ENCODE measurements at places on chromosomes 2 and 18.

GRCh38 chr2:101508636-101509035 is 33.7 kb upstream of the RFX8 start:
- no peak for DNase-seq

- no peak for DNase-seq
Measured at GRCh38 chr18:56743115-56743514, 92.0 kb downstream of the WDR7 start.

DNA sequence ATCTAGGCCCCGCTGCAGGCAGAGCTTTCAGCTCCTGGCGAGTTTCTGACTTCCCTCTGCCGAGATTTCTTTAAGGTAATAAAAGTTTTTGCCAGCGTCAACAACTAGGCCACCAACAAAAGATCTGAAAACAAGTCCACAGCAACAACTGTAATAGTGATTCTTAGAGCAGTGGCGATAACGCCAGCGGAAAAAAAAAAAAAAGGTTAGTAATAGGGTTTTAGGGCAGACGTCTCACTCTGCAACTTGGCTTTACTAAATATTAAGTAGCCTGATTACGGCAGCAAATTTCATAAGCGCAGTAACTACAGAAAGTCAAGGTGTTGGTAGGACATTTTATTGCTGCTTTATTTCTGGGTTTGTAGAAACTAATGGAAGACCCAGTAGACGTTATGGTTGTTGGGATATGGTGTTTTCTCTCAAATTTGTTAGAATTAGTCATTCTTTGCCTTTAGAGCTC is 481 bp downstream of the SLC30A6 start:
- no peak for DNase-seq

DNA sequence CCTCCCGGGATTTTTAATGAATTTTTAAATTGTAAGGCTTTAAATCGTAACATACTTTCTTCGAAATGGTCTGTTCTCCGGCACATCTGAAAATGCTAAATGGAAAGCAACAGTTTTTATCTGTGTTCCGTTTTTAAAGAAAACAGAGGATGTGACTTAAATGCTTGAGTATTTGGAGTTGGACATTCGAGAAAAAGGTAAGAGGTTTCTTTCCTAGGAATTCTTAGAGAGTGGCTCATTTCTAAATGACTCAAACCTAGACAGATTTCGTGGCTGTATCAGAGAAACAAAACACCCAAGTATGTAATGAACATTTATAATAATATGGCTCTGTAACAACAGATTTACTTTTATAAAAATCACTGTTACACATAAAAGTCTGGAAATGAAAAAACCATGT is 177.6 kb upstream of the CCDC68 start:
- DNase-seq = no peak

DNA sequence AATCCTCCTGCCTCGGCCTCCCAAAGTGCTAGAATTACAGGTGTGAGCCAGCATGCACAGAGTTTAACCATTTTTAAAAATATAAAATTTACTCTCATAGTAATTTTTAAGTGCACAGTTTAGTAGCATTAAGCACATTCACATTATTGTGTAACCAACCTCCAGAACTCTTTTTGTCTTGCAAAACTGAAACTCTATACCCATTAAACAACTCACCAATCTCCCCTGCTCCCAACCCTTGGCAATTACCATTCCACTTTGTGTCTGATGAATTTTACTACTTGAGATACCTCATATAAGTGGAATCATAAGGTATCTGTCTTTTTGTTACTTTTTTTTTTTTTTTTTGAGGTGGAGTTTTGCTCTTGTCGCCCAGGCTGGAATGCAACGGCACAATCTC is 112.5 kb downstream of the BMPR2 start:
- DNase-seq = no peak

- DNase-seq = no peak
Measured at GRCh38 chr18:70160073-70160678, 45.3 kb downstream of the RTTN start.

- DNase-seq = no peak
Measured at GRCh38 chr2:66435963-66436362, 1.0 kb downstream of the MEIS1 start.

DNA sequence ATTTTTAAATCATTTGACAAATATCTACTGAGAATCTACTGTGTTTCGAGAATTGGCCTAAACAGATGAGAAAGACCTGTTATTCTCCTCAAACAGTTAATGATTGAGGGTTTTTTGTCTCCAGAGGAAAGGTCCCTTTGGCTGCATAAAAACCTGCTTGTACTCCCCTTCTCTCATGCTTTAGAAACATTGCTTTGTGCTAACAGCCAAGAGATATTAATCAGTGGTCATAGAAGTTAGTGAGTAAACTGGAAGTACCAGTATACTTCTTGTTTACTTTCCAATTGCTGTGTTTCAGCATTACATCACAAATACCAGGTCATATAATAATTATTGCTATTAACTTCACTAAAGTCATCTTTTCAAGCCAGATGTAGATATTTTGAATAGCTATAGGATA is 34.1 kb downstream of the ITGB6 start:
- DNase-seq = no peak

DNA sequence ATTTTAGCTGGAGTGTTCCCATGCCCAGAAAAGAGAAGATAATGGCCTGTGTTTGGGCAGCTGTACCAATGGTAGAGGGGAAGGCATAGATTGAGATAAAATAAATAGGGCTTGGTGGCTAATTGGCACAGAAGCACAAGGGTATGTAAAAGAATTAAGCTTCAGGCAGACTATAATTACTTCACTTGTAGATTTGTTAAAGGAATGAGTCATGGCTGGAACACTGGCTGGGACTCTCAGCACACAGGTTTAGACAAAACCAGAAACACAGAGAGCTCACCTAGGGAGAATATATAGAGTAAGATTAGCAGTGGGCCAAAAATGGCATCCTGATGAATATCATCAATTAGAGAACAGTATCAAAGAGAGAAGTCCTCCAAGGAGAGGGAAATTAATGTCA is 198.3 kb upstream of the FIGN start:
- DNase-seq = peak; percentile 7

DNA sequence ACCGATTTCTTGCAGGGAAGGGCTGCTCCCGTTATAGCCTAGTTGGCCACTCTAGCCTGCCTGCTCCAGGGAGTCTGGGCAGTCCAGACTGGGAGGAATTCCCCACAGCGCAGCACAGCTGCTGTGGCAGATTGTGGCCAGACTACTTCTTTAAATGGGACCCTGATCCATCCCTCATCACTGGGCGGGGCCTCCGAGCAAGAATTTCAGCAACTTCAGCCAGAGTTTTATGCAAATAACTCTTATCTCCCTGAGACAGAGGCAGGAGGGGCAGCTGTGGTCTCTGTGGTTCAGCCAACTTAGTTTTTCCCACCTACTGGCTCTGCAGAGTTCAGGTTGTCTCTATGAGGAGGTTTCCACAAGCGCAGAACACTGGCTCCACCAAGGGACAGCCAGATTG is 1583.2 kb downstream of the SUCLG1 start:
- no peak for DNase-seq

- no peak for DNase-seq
Measured at GRCh38 chr2:24923106-24923505, 3.1 kb upstream of the ADCY3 start.

DNA sequence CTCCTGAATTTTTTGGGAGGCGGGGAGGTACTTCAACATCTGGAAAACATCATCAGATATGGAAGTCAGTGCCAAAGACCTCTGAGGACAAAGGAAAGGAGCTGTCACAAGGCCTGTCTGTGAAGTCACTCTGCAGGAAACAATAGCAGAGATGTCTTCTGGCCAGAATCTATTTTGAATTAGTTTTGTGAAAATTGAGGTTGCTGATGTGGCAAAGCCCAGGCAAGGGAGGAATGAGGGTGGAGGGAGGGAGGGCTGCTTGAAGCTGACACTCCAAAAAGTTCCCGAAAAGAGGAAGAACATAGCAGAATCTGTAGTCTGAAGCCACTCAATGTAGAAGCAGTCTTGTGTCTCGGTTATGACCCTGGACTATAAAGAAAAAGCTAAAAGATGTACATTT is 151.1 kb upstream of the LHCGR start:
- no peak for DNase-seq

DNA sequence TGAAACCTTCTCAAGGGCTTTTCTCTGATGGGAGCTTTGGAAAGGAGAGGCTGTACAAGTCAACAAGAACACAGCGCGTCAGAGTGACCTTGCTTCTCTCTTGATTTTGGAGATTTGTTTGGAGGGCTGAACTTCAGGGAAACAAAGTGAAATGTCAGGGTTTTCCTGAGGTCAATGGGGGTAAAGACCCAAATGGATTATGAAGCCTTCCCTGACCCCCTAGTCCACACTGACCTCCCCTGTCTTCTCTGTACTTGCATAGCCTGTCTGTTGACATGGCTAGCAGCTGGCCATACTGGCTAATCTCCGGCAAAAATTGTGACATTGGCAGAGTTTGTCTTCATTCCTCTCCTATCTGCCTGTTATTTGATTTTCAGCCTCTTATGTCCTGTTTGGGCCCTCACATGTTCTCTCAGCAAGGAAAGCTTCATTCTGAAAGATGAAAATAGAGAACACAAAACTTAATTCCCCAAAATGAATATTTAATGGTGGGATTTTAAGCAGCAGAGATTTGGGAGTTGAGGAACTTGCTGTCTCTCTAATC is 149.3 kb upstream of the HAAO start:
- DNase-seq = no peak

- no peak for DNase-seq
Measured at GRCh38 chr2:6506859-6507258, 358.8 kb downstream of the CMPK2 start.

- DNase-seq = no peak
Measured at GRCh38 chr2:141828761-141829160, 302.1 kb downstream of the LRP1B start.

- DNase-seq = no peak
Measured at GRCh38 chr2:25333981-25334380, 7.7 kb downstream of the DNMT3A start.

- no peak for DNase-seq
Measured at GRCh38 chr18:63043516-63043915, 276.1 kb downstream of the BCL2 start.

GRCh38 chr2:101272045-101272784 is 19.5 kb downstream of the CNOT11 start:
- no peak for DNase-seq

- DNase-seq = peak; percentile 22
Measured at GRCh38 chr2:215796140-215796855, 217.1 kb downstream of the MREG start.

DNA sequence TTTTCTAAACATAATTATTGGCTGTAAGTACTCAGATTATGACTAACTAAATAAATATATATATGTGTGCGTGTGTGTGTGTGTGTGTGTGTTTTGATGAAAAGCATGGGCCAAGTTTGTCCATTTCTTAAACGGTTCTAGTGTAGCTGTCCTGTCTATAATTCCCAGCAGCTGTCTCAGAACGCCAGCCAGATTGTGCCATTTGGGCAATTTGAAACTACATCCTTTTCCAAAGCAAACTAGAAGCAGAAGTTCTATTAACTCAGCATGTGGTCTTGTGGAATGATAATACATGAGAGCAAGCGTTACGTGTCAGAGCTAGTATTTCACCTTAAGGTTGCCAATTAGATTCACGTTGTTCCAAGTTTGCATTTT is 1.7 kb downstream of the ARHGAP28 start:
- peak; percentile 1 for DNase-seq

DNA sequence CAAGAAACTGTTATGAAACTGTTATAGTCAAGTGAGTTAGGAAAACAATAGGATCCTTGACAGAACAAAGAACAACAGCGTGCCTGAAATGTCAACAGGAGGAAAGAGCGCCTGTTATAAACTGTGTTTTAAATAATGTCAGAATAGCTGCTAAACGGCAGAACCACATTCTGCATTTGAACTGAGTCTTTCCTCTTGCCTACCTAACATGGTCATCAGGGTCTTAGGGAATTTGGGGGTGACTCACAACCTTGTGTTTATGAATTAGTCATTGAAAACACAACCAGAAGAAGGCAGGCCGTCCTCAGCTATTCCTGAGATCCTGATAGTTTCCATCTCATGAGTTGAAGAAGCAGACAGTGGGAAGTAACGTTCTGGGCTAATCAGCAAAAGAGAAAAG is 222.0 kb upstream of the FN1 start:
- no peak for DNase-seq

DNA sequence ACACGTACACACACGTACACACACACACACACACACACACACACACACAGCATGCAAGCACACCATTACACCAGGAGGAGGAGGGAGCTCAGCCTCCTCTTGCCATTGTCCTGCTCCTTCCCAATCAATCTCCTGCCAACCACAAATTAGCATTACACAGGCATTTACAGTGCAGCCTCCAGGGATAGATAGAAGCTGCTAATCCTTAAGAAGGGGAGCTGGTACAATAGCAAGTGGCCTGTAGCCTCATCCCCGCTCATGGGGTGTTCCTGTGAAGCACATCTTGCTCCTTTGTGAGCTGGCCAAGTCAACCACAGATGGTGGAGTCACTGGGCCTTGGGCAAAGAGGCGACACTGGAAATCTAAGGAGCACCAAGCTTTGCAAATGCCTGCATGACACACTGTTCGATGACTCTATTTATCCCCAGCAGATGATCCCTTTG is 110.3 kb upstream of the PKDCC start:
- DNase-seq = no peak

GRCh38 chr2:115763601-115764000 is 1321.2 kb downstream of the DPP10 start:
- DNase-seq = no peak

GRCh38 chr2:205535001-205535400 is 147.3 kb upstream of the NRP2 start:
- DNase-seq = no peak

- DNase-seq = no peak
Measured at GRCh38 chr2:187316040-187316439, 132.0 kb downstream of the CALCRL start.

GRCh38 chr18:42929857-42930256 is 185.6 kb downstream of the RIT2 start:
- DNase-seq = no peak

DNA sequence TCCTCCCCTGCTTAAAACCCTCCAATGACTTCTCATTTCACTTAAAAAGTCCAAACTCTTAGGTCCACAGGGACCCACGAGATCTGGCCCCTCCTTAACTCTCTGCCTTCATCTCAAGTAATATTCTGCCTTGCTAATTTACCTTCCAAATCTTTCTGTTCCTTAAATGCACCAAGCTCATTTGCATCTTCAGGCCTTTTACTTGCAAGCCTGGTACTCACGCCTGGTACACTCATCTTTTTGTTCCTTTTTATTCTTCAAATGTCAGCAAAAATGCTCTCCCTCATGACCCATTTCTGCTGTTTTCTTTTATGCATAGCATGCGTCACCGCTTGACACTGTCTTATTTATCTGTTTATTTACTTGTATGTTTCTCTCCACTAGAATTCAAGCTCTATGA is 2.7 kb upstream of the WIPF1 start:
- DNase-seq = no peak

DNA sequence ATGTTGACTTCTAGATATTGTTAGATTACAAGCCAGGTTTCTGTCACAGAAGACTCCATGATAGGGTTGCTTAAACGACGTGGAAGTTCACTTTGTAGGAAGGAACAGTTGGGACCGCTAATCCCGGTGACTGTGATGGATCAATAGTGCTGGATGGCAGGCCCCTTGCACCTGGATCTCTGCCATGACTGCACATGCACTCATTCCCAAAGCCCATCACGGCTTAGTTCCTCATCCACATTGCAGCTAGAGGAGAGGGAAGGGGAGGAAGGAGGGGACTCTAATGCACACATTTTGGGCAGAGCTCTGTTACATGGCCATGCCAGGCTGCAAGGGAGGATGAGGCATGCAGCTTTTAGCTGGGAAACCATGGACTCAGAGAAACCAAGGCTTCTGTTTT is 773.7 kb upstream of the RAB6C start:
- no peak for DNase-seq

Measured in NCI-H1092 treated with DMSO at 0.1 percent for 48 hours (cell line).